CD4-positive, alpha-beta T cell treated with Interleukin-1 beta for 1 hour (primary cell): ENCODE measurements at places on chromosomes 1 and 21.

DNA sequence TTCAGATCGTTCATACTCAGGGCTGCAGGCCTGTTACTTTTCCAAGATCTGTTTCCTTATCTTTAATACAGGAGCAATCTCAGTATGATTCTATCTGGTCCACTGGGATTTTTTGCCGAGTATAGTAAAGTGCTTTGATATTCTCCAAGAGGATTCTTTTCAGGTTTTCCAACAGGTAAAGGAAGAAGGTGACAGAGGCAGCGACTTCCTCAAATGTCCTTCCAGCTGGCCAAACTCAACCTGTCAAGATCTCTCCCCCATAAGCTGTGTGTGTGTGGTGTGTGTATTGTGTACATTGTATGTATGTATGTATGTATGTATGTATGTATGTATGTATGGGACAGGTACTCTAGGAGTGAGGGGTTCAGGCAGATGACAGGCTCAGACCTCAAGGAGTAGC, 1.1 kb downstream of the AKR1A1 start:
- DNase-seq, result no peak

DNA sequence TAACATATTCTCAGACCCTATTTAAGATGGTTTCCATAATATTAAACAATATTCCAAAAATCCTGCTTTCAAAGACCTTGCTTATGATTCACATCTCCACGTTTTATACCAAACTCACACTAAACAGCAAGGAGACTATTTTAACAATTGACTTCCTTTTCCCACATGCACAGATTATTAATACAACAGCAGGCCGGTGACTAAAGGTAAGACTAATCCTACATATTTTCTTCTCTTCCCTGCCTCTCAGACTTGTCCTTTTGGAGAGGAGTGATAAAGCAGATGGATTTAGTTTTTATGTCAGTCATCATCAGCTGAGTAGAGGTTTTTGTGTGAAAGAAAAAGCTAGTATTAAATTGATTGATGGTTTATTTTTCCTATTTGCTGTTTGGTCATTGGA, 400.6 kb downstream of the NTNG1 start:
- DNase-seq, result no peak

DNA sequence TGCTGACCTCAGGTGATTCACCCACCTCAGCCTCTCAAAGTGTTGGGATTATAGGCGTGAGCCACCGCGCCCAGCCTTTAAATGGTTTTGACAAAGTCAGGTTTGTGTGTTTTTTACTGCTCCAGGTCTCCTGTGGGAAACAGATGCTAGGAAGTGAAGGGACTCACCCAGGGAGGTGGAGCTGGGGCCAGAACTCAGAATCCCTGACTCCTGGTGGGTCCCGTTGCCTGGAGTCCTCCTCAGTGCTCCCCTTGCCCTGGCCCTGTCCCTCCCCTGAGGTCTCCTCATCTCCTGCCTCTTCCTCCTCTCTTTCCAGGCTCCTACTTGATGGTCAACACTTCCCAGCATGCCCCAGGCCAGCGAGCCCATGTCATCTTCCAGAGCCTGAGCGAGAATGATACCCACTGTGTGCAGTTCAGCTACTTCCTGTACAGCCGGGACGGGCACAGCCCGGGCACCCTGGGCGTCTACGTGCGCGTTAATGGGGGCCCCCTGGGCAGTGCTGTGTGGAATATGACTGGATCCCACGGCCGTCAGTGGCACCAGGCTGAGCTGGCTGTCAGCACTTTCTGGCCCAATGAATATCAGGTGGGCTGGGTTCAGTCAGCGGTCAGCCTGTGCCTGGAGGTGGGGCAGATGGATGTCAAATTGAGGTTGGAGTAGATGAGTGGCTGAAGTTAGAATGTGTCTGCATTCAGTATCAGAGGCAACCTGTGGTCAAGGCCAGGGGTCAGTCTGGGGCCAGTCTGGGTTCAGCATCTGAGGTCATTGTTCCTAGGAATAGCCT, 22.1 kb downstream of the PTPRU start:
- DNase-seq, result no peak

DNA sequence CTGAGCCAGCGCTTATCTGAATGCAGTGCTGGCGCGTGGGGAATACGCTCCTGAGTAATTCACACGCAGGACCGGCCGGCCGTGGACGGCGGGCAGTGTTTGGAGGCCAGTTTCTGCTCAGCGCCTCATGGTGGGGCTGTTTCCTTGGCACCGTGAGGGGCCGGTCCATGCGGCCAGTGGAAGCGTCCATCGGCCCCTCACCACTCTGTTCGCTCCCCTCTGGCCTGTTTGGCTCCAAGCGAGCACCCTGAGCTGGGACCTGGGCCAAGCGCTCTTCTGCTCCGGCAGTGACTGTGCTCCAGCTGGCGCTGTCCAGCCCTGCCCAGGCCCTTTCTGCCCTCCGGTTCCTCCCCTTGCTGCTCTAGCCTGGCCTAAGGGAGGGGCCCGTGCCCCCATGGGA, 16.3 kb upstream of the PLCH2 start:
- DNase-seq, result no peak

GRCh38 chr1:15719381-15720120, 16.5 kb upstream of the SLC25A34 start:
- no peak for DNase-seq

- DNase-seq, result no peak
Observed at GRCh38 chr1:243946253-243946652, 96.2 kb upstream of the AKT3 start.

GRCh38 chr1:31373056-31373896, at the start of gene FABP3:
Gene FABP3, minus strand, starts transcription at chr1:31373076. Its CDS starts 62 bp downstream, at chr1:31373014.
- DNase-seq, result no peak

DNA sequence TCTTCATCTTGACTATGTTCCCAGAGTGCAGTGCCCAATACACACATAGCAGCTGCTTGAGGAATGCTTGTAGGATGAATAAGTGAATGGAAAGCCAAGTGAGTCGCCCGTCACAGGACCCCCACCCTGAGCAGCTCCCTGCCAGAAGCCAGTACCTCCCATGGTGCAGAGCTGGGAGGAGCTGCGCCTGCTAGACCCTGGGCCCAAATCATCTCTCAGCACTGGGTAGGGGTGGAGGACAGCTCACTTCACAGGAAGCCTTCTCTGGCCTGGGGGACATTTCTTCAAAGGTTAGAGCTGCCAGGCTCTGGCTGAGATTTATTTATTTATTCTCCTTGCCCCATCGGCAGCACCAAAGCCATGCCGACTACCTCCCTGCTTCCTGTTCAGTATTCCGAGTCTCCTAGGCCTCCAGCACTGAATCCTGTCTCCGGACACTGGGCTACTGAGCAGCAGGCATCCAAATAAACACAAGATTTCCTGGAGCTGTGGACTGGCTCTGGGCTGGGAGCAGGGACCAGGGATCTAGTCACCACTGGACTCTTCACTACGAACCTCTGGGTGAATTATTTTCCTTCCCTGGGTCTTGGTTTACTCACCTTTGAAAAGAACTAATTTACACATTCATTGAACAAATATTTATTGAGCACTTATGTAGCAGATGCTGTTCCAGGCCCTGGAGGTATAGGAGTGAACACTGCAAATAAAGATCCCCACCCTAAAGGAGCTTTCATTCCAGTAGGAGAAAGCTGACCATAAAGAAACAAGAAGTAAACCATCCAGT, 187.7 kb downstream of the TRABD2B start:
- DNase-seq, result no peak

GRCh38 chr1:66316464-66317247, 217.3 kb upstream of the SGIP1 start:
- no peak for DNase-seq

DNA sequence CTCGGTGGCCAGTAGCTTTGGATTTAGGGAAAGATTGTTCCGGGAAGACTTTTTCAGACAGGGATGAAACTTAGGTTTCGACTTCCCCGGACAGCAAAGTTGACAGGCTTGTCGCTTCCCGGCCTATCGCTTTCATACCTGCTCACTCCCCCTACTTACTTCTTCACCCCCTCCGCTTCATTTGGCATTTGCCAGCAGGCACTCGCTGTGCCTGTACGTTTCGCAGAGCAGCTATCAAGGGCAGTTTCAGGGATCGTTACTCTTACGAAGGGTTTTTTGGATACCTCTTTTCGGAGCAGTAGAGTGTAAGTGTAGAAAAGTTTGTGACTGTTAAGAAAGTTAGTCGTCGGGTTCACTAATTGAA, 393 bp downstream of the BLZF1 start:
- peak; percentile 13 for DNase-seq

DNA sequence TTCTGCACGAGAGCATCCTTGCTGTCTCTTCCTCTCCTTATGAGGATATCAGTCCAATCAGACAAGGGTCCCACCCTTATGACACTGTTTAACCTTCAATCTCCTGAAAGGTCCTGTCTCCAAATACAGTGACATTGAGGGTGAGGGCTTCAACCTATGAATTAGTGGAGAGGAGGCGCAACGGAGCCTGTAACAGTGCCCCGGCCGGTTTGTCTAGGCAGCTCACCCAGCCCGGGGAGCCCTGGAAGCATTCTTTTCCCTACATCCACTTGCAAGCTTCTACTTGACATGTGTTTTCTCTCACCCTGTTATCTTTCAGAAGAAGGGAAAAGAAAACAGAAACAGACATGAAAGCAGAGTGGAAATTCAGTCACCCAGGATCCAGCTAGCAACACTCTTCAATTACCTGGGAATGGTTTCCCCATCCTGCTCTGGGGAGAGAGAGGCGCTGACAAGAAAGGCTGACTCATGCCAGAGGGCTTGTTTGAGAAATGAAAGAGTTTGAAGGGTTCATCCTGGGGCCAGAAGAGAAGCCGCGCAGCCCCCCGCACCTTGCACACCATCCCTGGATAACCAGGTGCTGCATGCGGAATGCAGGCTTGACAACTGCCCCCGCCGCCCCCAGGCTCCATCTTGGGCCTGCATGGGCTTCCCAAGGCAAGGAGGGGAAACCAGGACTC, 394.9 kb downstream of the NPHP4 start:
- no peak for DNase-seq

DNA sequence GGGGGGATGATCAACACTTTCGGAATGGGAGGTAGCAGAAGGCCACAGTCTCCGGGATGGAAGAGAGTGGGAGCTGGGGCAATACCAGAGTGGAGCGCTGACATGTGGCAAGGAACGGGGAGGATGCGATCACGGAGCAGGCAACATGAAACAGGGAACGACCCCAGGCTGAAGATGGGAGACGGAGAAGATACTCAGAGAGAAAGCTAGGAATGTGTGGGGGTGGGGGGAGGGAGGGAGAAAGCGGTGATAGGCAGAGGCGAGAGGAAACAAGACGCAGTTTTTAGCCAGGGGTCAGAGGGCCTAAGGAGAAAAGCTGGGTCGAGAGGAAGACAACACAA, 577 bp downstream of the RAB3GAP2 start:
- DNase-seq, result no peak

- no peak for DNase-seq
Observed at GRCh38 chr21:15159382-15160020, 94.7 kb upstream of the NRIP1 start.

DNA sequence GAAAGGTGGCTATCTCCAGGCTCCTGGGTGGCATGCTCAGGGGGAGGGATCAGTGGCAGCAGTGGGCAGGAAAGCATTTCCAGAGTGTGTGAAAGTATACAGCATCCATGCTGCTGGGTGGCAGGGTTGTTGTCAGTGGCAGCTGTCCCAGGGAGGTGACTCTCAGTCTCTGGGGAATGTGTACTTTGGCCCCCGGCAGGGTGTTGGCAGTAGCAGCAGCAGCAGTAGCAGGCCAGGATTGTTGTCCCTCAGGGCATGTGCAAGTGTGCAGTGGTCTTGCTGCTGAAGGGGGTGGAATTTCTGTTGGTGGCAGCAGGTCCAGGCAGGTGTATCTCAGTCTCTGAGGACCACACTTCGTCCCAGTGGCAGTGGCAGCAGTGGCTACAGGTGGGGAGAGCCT, 71.7 kb upstream of the GUCA2B start:
- no peak for DNase-seq

- DNase-seq, result peak; percentile 31
Observed at GRCh38 chr1:165403835-165404482, 41.0 kb downstream of the RXRG start.

GRCh38 chr1:178506669-178507068, 6.2 kb upstream of the TEX35 start:
- DNase-seq, result no peak

DNA sequence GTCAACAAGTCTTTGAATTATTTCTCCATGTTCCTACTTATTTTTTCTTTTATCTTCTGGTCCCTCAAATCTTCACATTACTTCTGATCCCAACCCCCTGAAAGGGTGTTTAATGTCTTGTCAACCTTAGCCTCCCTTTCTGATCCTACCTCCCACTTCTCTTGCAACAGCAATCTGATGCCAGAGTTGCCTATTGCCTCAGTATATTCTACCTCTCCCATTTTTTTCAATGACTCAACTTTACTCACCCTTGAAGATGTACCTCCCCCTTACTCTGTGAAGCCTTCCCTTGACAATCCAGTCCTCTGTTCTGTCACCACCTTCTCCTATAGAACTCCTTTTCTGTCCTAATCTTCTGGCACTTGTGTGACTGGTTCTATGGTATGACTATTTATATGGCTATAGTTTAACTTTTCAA, 99.5 kb upstream of the CD55 start:
- DNase-seq, result no peak

GRCh38 chr1:150972417-150972940, 2.2 kb downstream of the CERS2 start:
- DNase-seq, result no peak

DNA sequence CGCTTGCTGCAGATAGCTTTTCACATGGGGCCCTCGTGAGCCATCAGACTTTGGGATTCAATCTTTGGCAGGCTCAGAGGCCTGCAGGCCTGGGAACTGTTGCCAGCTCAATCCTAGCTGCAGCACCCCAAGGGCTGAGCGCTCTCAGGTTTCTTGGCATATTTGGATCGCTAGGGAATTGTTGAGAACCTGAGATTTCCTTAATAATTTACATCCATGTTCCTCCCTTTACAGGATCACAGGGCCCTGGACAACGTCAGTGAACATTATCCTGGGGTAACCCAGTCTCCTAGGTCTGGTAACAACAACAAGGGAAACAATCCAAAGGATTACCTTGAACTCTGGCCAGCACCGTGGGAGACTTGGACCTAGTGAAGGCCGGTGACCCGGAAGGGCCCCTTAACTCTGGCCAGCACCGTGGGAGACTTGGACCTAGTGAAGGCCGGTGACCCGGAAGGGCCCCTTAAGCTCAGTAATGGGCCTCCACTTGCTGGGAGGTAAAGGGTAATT, 49.3 kb upstream of the NEK2 start:
- no peak for DNase-seq

DNA sequence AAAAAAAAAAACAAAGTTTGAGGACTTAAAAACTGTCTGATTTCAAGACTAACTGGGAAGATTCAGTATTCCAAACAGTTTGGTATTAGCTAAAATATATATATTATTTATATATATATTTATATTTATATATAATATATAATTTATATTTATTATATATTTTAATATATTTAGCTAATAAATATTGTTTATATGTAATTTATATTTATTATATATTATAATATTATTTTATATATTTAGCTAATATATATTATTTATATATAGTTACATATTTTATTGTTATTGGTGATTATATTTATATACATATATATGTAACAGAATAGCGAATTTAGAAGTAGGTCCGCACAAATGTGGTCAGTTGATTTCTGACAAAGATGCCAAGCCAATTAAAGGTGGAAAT, 480.2 kb upstream of the C1orf87 start:
- DNase-seq, result no peak

GRCh38 chr21:21195417-21195943, 197.3 kb downstream of the NCAM2 start:
- no peak for DNase-seq
